ENCODE measurements at places on chromosomes 2 and 18. TPM values are rescaled to one million over a fixed set of nuclear protein-coding genes. Genes with fewer than 3 reads are reported as not detected.

DSC2 gene
- 27.7 TPM for total RNA-seq

COL5A2 gene
- total RNA-seq, result 2,163 TPM

ZNF514 gene
- 31.5 TPM for total RNA-seq

CRYGC gene
- total RNA-seq, result not detected

PLEKHM3 gene
- 27.0 TPM for total RNA-seq

TOGARAM2 gene
- total RNA-seq, result 1.4 TPM

CHAC2 gene
- 2.9 TPM for total RNA-seq

SPATA3 gene
- total RNA-seq, result not detected

ACADL gene
- 6.0 TPM for total RNA-seq

FOXI3 gene
- total RNA-seq, result 1.7 TPM

TXNDC2 gene
- total RNA-seq, result 5.1 TPM

GRCh38 chr2:9668687-9669345, 38.0 kb upstream of the YWHAQ start:
- DNase-seq, result no peak

DNA sequence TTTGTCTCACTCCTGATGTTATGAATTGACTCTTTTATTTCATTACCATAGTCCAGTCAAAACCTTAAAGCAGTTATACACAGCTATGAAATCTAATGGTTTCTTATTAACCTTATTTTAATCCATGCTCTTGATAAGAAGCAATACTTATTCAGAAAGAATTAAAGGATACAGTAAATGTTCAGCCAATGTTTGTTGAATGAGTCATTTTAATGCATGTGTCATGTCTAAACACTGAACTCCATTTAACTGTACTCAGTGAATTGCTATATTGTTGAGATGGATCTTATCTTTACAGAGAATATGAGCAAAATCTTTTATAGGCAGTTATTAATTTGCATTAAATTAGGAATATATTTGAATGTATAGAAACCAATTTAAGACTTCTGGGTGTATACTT, 135.1 kb upstream of the TFPI start:
- DNase-seq, result no peak

DNA sequence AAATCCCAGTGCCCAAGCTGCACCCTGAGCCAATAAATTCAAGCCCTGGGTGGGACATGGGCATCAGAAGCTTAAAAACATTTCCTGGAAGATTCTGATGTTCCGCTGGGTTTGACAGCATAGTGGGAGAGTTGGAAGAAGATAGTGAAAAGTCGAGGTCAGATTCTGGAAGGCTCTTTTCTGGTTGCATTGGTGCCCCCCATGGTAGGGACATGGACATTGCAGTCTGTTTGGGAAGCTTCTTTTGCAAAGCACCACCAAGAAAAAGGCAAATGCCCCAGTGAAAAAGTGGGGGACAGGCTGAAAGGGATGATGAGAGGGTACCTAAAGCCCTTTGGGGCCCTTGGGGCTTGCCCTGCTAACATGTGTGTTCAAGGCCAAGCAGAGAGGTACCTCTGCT, 21.0 kb downstream of the MERTK start:
- no peak for DNase-seq

DNA sequence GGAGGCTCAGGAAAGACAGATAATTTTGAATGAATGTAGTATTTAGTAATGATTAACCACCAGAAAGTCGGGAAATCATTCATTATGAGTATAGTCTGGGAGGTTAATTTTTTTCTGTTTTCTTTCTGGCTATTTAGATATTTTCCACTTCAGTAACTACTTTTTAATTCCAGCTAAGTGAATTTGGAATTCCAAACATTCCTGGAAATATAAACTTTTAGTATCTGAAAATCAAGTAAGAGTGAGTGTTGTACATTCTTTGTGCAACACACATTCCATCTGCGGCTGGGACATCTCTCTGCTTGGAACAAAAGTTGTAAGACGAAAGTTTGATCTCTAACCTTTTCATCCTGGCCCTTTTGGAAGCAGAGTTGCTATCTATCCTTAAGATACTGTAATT, 275.7 kb upstream of the SPRED2 start:
- DNase-seq, result peak; percentile 10

GRCh38 chr2:66565291-66565690, 130.4 kb downstream of the MEIS1 start:
- no peak for DNase-seq

- DNase-seq, result no peak
These were observed 39.6 kb upstream of the STAT4 start for GRCh38 chr2:191190435-191190834.

- DNase-seq, result peak; percentile 31
These were observed 12.8 kb downstream of the SLC30A3 start for GRCh38 chr2:27249891-27250651.

- DNase-seq, result no peak
These were observed 147.0 kb downstream of the NEDD4L start for GRCh38 chr18:58190842-58191530.

- DNase-seq, result peak; percentile 2
These were observed 53.9 kb upstream of the CYTIP start for GRCh38 chr2:157497638-157498314.

DNA sequence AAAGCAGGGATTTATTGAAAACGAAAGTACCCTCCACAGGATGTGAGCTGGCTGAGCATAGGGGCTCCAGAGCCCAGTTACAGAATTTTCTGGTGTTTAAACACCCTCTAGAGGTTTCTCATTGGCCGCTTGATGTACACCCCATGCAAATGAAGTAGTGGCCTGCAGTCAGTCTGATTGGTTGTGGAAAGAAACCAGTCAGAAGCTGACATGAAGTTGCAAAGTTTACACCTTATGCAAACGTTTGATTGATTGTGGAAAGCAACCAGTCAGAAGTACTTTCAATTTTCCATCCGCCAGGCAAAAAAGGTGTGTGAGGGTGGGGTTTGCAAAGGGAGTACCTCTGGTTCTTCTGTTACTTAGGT, 62.3 kb downstream of the VWA3B start:
- DNase-seq, result peak; percentile 36

- no peak for DNase-seq
These were observed 34.3 kb upstream of the LGALSL start for GRCh38 chr2:64419596-64420165.

- peak; percentile 85 for DNase-seq
These were observed 677.5 kb downstream of the NYAP2 start for GRCh38 chr2:226077031-226077430.

GRCh38 chr18:39149211-39149806, 1583.7 kb upstream of the CELF4 start:
- no peak for DNase-seq

- peak; percentile 8 for DNase-seq
These were observed 84.3 kb downstream of the UXS1 start for GRCh38 chr2:106109675-106110424.

GRCh38 chr2:155377931-155378444, 679.5 kb downstream of the KCNJ3 start:
- peak; percentile 25 for DNase-seq

- no peak for DNase-seq
These were observed 7.6 kb downstream of the ITGA6 start for GRCh38 chr2:172434821-172435605.

Measured in umbilical cord (tissue), 2 donors.